NCI-H146 (cell line): ENCODE measurements at places on chromosomes 3 and 15.

GRCh38 chr3:52361898-52362297 lies 45.8 kb downstream of the DNAH1 start:
- DNase-seq, result no peak

DNA sequence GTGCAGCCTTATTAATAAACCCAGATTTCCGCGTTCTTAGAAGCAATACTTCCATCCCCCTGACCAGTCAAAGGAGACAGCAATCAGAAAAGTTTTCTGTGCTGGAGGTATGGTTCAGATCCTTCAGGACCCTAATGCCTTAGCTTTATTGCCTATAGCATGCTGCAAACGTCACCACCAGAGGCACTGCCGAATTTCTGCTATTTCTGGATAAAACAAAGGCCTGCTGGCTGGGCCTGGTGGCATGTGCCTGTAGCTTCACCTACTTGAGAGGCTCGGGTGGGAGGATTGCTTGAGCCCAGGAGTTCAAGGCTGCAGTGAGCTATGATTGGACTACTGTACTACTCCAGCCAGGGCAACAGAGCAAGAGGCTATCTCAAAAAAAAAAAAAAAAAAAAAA lies 407.2 kb downstream of the FOXP1 start:
- no peak for DNase-seq

GRCh38 chr15:78244101-78244500 lies 9.7 kb upstream of the ACSBG1 start:
- DNase-seq, result no peak

GRCh38 chr3:150409512-150410310 lies 1.6 kb downstream of the TSC22D2 start:
- DNase-seq, result peak; percentile 77

DNA sequence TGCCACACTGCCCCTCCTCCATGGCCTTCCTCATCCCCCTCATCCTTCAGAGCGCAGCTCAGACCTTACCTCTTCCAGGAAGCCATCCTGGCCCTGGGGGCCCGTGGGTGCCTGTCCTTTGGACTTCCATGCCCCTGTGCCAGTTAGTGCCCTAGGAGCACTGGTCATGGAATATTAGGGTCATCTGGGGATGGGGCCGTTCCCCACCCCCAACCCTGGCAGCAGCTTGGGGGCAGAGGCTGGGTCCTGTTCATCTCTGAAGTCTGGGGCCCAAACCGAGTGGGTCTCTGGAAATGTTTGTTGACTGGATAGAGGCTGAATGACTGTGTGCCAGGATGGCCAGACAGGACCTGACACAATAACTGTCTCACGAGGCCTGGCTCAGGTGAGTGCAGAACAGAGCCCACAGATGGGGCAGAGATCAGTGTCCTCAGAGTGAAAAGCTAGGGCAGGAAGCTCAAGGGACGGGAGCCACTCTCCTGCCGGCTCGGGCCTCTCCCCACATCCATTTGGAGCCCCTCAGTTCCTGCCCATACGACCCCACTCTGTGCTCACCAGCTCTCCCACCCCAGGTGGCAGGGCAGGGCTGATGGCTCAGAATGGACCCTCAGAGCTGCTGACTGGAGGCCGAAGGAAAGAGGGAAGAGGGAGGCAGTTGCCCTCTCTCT lies 62.5 kb downstream of the TLE3 start:
- no peak for DNase-seq

DNA sequence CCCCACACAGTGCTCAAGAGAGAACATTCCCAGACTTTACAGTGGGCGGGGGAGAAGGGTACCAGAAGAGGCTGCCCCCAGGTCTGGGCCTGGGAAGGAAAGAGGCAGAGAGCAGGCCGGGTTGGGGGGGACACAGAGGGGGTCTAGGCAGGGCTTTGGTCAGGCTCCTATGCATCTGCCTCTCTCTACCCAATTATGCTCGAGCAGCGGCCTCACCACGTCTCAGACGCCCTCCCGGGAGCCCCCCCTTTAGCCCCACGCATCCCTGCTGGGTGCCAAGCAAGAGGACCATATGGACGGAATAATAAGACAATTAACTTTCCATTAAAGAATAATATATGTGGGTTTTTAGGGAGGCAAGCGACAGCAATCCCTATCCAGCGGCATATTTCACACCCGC lies 32.8 kb downstream of the CACNA2D2 start:
- no peak for DNase-seq

DNA sequence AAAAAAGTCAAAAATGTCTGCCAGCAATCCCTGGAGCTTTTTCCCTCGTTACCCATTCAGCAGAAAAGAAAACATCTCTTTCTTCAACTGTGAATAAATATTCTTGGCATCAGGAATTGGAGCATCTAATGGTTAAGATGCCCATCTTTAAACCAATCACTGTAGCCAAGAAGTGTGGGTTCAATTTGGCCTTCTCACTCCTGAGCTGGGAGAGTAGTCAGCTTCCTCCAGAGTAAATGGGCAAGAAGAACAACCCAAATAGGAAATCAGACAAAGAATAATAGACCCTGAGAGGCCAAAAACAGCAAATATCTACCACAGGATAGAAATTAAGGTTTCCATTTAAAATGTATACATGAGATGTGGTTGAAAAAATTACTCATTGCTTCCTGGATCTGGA lies 508.0 kb upstream of the MDFIC2 start:
- no peak for DNase-seq

DNA sequence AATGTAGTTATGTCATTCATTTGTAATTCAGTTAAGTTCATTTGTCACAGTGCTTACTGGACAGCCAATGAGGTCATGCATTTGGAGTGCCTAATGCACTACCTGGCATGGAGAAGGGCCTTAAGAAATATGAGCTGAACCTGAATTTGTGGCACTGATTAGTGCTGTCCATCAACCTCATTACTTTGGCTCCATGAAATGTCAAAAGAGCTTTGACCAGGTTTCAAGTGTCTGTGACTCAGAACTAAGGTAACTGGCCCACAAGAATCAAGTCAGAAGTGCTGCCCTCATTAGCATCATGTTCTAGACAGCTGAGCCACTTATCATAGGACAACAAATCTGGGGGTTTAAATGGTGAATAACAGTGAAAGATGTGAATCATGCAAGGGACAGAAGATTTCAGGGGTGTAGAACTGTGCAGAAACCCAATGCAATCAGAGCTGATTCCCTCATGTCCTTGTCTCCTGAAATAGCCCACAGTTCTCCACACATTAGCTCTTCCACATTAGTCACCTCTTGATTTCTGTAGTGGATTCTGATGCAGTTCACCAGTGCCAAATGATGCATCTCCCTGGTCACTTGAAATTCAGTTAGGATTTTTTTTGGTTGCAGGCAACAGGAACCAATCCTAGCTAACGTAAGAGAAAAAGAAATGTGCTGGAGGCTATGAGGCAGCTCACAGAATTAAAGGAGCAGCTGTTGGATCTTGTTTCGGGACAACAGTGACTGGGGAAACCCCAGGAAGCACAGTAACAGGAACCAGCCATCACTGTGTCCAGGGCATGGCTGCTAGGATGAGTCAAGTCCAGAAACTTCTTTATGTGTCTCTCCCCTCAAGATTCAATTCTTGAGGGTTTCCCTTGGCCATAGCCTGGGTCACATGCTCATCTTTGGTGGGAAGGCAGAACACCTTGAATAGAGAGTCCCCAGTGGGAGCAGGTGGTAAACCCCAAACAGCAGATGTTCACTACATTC lies 38.7 kb downstream of the CHST2 start:
- DNase-seq, result no peak

DNA sequence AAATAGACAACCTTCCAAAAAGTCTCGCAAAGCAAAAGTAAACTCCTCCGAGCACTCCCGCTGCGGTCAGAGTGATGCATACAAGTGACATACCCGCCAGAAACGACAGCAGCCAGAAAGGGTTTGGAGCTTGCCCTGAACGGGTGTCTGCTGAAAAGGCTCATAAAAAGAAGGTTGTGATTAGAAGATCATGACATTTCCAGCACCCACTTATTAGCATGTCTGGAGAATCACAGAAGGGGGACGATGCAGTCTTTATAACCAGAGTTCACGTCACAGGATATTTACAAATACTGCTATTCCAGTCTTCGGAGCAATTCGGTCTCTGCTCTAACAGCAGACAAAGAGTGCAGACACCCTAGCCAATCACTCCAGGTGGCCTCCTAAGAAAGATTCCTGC lies 59.1 kb upstream of the FRMD4B start:
- DNase-seq, result no peak

DNA sequence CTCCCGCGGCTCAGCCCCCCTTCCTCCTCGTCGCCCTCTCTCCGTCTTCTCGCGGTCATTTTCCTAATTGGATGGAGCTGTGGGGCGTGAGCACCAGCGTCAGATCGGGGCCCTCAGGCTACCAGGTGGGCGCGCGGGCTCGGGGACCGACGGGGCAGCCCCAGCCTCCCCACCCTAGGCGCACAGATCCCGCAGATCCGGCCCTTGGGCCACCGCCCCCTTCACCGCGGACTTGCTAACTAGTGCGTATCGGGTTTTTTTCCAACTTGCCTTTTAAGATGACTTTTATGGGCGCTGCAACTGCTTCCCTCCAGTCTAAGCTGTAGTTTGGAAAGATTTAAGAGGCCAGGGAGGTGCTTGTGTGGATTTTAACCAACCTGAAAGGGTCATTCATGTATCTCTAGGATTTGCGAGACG lies 1.3 kb downstream of the ZNF710 start:
- DNase-seq, result peak; percentile 40

- peak; percentile 64 for DNase-seq
These were observed 107.3 kb downstream of the RFTN1 start for GRCh38 chr3:16406166-16406565.

- DNase-seq, result no peak
These were observed 5.7 kb downstream of the FILIP1L start for GRCh38 chr3:100108464-100109079.

DNA sequence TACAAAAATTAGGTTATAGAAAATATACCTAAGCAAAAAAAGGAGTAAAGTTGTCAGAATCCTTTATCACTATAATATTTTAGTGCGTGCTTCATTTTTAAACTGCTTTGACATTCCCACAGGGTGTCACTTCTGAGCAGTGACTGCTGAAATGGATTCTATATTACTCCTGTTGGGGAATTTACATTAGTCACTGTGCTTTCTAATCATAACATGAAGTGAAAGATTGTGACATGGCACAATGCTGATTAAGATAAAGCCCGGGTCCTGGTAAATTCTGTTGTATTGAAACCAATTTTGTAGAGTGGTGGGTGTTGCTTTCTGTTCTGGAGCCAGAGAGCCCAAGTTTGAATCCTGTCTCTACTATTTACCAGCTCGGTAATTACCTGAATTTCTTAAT lies 36.4 kb upstream of the EHHADH start:
- no peak for DNase-seq

DNA sequence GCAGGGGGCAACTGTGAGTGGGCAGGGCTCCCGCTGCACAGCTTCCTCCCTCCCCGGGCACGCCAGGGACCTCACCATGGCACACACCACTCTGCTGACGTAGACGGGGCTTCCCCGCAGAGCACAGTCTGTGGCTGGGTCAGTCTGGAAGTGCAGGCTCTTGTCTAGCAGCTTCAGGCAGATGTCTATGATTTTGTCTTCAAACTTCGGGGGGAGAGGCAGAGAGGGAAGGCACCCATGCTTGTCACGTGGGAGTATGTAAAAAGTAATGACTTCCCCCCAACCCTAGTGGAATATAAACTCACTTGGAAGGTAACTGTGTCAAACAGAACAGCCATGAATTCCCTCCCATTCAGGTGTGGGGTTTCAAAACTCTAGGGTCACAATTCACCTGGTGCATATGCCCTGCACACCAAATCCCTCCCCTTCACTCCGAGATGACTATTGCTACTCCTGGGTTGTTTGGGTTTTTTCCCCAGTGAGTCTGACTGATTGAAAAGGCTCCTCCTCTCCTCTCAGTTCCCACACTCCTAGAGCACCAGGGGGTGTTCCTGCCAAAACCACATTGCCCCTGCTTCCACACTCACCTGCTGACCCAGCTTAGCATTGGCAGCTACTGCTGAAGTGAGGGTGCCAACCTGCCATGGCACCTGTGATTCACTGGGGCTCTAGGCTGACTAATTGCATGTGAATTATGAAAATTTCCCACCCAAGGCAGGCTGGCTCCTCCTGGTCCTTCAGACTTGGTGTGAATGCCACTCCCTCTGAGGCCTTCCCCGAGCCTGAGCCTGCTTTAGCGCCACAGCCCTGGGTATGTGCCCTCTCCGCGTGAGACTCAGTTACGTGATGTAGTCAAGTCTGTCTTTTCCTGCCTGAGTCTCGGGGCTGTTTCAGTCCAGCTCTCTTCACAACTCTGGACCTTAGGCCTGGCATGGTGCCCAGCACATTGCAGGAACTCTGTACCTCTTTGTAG lies 13.0 kb downstream of the TGM5 start:
- DNase-seq, result no peak

GRCh38 chr15:80010131-80010673 lies 39.2 kb upstream of the BCL2A1 start:
- no peak for DNase-seq

DNA sequence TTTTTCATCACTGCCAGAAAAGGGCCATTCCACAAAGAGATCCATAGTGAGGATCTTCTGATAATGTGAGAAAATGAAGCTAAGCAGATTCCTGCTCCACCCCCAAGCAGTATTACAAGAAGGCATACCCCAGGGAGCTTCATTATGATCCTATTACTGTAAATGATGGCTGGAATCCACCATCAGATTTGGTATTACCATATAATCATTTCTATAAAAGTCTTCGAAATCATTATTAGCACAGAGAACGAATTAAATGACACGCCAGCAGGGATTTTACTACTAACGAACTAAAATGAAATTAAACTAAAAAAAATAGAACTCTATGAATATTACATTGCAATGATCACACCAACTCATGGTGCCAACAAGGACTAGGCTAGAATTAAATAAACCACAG lies 24.4 kb downstream of the TRIM42 start:
- no peak for DNase-seq

GRCh38 chr15:99433026-99433756 lies 132.6 kb upstream of the MEF2A start:
- no peak for DNase-seq

- no peak for DNase-seq
These were observed 262.5 kb upstream of the IGF1R start for GRCh38 chr15:98385752-98386381.
